Epithelial cell of proximal tubule (primary cell): ENCODE measurements at places on chromosomes 5 and 9.

- no peak for DNase-seq
Measured at GRCh38 chr9:136608348-136609159, 54.2 kb upstream of the EGFL7 start.

- DNase-seq: no peak
Measured at GRCh38 chr5:67166460-67167285, 29.9 kb downstream of the CD180 start.

DNA sequence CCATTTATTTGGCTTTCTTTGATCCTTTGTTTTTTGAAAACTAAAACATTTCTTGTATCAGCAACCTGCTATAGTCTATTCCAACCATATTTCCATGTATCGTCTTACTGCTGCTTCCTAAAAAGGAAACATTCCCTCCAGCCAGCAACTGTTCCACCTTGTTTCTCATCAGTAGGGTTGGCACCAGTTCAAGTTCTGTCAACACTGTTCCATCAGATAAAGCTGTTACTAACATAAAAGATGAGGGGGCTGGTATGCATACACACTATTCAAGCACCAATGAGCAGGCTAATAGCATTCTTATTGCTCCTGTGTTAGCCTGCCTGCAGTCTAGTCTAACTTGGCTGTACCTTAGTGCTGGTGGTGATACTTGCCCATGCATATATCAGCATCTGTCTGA, 178.3 kb downstream of the CWC27 start:
- no peak for DNase-seq

DNA sequence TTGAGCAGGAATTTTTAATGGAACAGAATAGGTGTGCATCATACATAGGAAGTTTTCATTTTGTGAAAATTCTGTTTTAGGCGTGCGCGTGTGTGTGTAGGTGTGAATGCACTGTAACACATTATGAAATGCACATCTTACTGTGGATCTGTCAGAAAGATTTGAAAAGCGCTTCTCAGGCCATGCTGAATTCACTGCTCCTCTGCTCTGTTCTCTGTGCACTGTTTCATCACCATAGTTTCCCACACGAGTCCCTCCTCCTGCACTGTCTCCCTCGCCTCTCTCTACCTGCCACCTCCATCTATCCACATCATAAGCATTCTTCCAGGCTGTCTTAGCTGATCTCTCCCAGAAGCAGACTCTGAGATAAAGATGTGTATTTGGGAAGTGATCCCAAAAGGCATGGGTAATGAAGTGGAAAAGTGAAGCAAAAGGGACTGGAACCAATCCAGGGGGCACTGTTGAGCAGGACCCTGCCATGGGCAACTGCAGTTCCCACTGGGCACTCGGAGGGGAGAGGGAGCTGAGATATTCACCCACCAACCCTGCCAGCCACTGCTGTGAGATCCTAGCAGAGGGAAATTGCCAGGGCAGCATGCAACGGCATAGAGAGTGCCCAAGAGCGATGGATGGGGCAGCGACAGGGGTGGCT, 65.9 kb downstream of the GABBR2 start:
- DNase-seq: no peak
